ENCODE measurements at places on chromosomes 12 and 14.

GRCh38 chr14:94598816-94599655, 13.2 kb upstream of the SERPINA3 start:
- H3K4me3 ChIP-seq, result peak overlapping the region; percentile 95
- peak overlapping the region; percentile 73 for H3K27ac ChIP-seq
- no peaks in the 10 kb centered on the region for H3K27me3 ChIP-seq

GRCh38 chr12:103688376-103689063, 101.4 kb downstream of the STAB2 start:
- H3K4me1 ChIP-seq, result no peaks in the 10 kb centered on the region
- no peaks in the 10 kb centered on the region for H3K27me3 ChIP-seq
- no peak for DNase-seq
- H3K36me3 ChIP-seq, result no peaks in the 10 kb centered on the region
- no peak overlapping the region for H3K27ac ChIP-seq

GRCh38 chr14:54722791-54723432, 156.0 kb downstream of the SAMD4A start:
- H3K4me1 ChIP-seq, result peaks cover 59% of the 10 kb centered on the region
- no peak for DNase-seq
- no peaks in the 10 kb centered on the region for H3K27me3 ChIP-seq
- H3K36me3 ChIP-seq, result no peaks in the 10 kb centered on the region
- no peak overlapping the region for H3K27ac ChIP-seq

DNA sequence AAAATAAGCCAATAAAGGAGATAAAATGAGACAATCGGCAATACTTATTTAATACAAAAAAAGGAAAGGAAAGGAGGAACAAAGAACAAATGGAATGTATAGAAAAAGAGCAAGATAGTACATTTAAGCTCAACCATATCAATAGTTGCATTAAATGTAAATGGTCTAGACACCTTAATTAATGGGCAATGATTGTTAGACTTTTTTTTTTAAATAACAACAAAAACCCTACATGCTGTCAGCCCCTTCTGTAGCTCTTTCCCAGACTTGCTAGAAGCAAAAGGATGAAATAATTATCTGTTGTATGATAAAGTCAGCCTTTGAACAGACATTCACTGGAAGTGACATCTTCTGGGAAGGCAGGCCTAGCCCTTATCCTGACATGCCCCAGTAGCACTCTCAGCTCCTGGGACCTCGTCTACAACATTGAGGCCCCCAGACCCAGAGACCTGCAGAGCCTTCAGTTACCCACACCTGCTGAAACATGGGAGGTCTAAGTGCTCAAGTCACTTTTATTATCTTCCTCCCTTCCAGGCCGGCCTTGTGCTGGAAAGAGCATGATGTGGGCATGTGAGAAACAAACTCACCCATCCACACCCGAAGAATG, 13.4 kb downstream of the SIVA1 start:
- DNase-seq, result no peak
- H3K27ac ChIP-seq, result peak overlapping the region; percentile 79
- H3K36me3 ChIP-seq, result no peaks in the 10 kb centered on the region
- H3K4me1 ChIP-seq, result peaks cover 34% of the 10 kb centered on the region
- H3K4me3 ChIP-seq, result peak overlapping the region; percentile 54
- H3K27me3 ChIP-seq, result no peaks in the 10 kb centered on the region

DNA sequence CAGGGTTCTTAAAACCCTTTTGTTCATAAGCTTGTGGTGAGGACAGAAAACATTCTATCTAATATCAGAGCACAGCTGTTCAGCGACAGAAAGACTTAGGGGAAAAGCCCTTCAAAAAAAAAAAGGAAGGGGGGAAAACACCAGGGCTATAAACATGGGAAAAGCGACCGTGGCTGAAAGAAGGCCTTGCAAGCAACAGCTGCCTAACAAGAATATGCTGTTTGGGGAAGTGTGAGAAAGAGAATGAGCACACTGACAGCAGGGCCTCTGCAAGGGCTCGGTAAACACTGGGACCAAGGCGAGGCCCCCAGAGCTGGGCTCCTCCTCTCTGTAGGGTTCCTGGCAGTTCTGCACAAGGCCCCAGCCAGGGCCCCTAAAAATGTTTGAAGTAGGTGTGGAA, 27.4 kb upstream of the CCND2 start:
- no peaks in the 10 kb centered on the region for H3K4me1 ChIP-seq
- peaks cover 10% of the 10 kb centered on the region for H3K27me3 ChIP-seq
- H3K36me3 ChIP-seq, result no peaks in the 10 kb centered on the region
- DNase-seq, result no peak

GRCh38 chr14:53430870-53431269, 277.7 kb upstream of the DDHD1 start:
- no peaks in the 10 kb centered on the region for H3K27me3 ChIP-seq
- no peak for DNase-seq
- no peaks in the 10 kb centered on the region for H3K4me1 ChIP-seq
- H3K36me3 ChIP-seq, result no peaks in the 10 kb centered on the region
- no peak overlapping the region for H3K27ac ChIP-seq

GRCh38 chr12:70763666-70764065, 126.4 kb upstream of the PTPRB start:
- no peak overlapping the region for H3K4me3 ChIP-seq
- DNase-seq, result no peak
- H3K36me3 ChIP-seq, result no peaks in the 10 kb centered on the region
- H3K27ac ChIP-seq, result no peak overlapping the region

DNA sequence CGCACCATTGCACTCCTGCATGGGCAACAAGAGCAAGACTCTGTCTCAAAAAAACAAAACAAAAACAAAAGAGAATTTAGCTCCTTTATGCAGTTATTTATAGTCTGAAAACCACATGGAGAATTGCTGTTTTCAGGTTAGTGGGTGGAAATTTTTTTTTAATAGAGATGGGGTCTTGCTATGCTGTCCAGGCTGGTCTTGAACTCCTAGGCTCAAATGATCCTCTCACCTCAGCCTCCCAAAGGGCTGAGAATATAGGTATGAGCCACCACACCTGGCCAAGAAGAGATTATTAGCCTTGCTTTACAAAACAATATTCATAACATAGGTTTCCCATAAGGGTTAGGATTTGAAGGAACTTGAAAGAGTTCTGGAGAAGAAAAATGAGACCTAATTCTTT, 12.1 kb upstream of the SRP54 start:
- H3K27ac ChIP-seq, result no peak overlapping the region
- no peaks in the 10 kb centered on the region for H3K4me1 ChIP-seq
- no peak overlapping the region for H3K4me3 ChIP-seq
- no peaks in the 10 kb centered on the region for H3K27me3 ChIP-seq
- no peak for DNase-seq

DNA sequence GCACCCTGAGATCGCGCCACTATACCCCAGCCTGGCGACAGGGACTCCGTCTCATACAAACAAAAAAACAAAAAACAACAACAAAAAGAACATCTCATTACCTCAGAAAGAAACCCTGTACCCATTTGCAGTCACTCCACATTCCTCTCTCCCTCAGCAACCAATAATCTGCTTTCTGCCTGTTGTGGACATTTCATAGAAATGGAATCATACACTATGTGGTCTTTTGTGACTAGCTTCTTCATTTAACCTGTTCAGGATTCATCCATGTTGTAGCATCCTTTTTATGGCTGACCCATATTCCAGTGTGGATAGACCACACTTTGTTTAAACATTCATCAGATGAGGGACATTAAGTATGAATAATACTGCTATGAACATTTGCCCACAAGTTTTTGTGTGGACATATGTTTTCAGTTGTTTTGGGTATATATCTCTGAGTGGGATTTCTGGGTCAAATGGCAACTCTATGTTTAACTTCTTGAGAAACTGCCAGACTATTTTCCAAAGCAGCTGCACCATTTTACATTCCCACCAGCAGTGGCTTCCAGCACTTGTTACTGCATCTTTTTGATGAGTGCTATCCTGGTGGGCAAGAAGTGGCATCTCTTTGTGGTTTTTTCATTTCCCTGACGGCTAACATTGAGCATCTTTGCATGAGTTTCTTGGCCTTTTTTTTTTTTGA, 5.9 kb upstream of the RCOR1 start:
- H3K27me3 ChIP-seq, result no peaks in the 10 kb centered on the region
- H3K27ac ChIP-seq, result no peak overlapping the region
- H3K4me1 ChIP-seq, result no peaks in the 10 kb centered on the region
- H3K4me3 ChIP-seq, result no peak overlapping the region

DNA sequence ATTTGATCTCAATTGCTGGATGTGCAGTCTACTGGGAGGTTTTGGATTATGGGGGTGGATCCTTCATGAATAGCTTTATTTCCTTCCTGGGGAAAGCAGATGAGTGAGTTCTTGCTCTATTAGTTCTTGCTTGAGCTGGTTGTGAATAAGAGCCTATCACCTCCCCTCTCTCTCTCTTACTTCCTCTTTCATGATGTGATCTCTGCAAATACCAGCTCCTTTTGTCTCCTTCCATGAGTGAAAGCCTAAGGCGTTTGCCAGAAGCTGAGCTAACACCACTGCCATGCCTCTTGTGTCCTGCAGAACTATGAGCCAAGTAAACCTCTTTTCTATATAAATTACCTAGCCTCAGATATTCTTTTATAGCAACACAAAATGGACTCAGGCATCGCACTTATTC, 302.7 kb downstream of the CCER1 start:
- DNase-seq, result no peak
- H3K27ac ChIP-seq, result no peak overlapping the region
- H3K4me3 ChIP-seq, result no peak overlapping the region
- no peaks in the 10 kb centered on the region for H3K36me3 ChIP-seq
- no peaks in the 10 kb centered on the region for H3K4me1 ChIP-seq

- peak overlapping the region; percentile 8 for H3K27ac ChIP-seq
- peak overlapping the region; percentile 19 for H3K4me3 ChIP-seq
- H3K4me1 ChIP-seq, result no peaks in the 10 kb centered on the region
- H3K27me3 ChIP-seq, result no peaks in the 10 kb centered on the region
Observed at GRCh38 chr14:45249856-45250575, 3.0 kb downstream of the MIS18BP1 start.

GRCh38 chr14:28879573-28879996, 113.0 kb downstream of the FOXG1 start:
- no peak overlapping the region for H3K27ac ChIP-seq
- no peak for DNase-seq
- H3K4me1 ChIP-seq, result no peaks in the 10 kb centered on the region
- H3K27me3 ChIP-seq, result no peaks in the 10 kb centered on the region
- no peak overlapping the region for H3K4me3 ChIP-seq
- H3K36me3 ChIP-seq, result no peaks in the 10 kb centered on the region

DNA sequence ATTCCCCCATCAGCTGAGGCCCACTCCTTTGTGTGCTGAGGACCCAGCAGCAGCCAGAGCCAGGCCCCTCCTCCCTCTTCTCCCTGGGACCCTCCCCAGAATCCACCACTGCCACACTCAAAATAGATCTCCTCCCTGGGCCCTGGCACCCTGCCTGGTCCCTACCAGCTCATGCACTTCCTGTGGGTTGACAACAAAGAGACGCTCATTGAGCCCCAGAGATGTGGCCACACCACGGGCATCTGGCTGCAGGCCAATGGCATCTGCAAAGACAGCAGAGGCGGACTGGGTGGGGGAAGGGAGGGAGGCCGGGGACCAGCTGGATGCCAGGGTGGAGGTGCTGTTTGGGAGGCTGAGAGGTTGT, 16.0 kb upstream of the ENDOU start:
- no peaks in the 10 kb centered on the region for H3K27me3 ChIP-seq
- no peaks in the 10 kb centered on the region for H3K36me3 ChIP-seq

DNA sequence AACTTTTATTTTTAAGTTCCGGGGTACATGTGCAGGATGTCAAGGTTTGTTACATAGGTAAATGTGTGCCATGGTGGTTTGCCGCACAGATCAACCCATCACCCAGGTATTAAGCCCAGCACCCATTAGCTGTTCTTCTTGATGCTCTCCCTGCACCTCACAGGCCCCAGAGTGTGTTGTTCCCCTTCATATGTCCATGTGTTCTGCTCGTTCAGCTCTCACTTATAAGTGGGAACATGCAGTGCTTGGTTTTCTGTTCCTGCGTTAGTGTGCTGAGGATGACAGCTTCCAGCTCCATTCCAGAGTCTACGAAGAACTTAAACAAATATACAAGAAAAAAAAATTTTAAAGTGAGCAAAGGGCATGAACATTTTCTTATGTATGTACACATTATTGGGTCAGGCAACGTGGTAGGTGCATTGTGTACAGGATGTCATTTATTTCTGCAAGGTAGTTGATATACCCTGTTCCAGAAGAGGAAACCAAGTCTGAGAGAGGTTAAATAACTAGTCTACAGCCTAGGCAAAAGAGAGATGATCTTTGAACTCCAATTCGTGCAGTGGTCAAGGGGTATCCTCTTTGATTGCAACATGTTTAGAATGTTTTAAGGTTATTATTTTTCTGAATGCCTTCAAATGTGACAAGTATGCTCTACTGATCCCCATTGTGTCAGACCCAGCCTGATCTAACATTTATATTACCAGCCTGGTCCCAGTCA, 8.7 kb upstream of the PPM1A start:
- H3K4me3 ChIP-seq, result no peak overlapping the region
- H3K27ac ChIP-seq, result no peak overlapping the region
- DNase-seq, result no peak
- H3K4me1 ChIP-seq, result no peaks in the 10 kb centered on the region
- no peaks in the 10 kb centered on the region for H3K27me3 ChIP-seq

GRCh38 chr12:123937707-123938591, 34.7 kb downstream of the CCDC92 start:
- no peaks in the 10 kb centered on the region for H3K4me1 ChIP-seq
- no peak overlapping the region for H3K27ac ChIP-seq
- H3K36me3 ChIP-seq, result peaks cover 12% of the 10 kb centered on the region
- no peaks in the 10 kb centered on the region for H3K27me3 ChIP-seq
- no peak overlapping the region for H3K4me3 ChIP-seq

- H3K4me1 ChIP-seq, result no peaks in the 10 kb centered on the region
- DNase-seq, result no peak
- no peaks in the 10 kb centered on the region for H3K27me3 ChIP-seq
- no peak overlapping the region for H3K4me3 ChIP-seq
- H3K36me3 ChIP-seq, result no peaks in the 10 kb centered on the region
Observed at GRCh38 chr12:30882706-30883105, 43.8 kb upstream of the TSPAN11 start.

GRCh38 chr14:101047326-101047725, 143.8 kb upstream of the RTL1 start:
- H3K27me3 ChIP-seq, result no peaks in the 10 kb centered on the region
- no peaks in the 10 kb centered on the region for H3K4me1 ChIP-seq
- no peak overlapping the region for H3K27ac ChIP-seq
- peak; percentile 76 for DNase-seq
- no peak overlapping the region for H3K4me3 ChIP-seq

DNA sequence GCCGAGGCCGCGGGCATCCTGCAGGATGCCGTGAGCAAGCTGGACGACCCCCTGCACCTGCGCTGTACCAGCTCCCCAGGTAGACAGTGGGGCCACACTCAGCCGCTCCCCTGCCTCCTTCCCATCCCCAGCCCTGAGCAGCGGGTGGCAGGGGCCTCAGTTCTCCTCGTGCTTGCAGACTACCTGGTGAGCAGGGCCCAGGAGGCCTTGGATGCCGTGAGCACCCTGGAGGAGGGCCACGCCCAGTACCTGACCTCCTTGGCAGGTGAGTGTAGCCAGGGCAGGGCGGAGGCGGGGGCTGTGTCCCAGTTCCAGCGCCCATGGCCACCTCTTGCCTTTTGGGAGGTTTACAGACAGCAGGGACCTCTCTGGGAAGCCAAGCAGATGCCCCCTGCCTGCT, 22.9 kb downstream of the HIP1R start:
- H3K4me1 ChIP-seq, result peaks cover 34% of the 10 kb centered on the region
- H3K36me3 ChIP-seq, result peaks cover 20% of the 10 kb centered on the region

DNA sequence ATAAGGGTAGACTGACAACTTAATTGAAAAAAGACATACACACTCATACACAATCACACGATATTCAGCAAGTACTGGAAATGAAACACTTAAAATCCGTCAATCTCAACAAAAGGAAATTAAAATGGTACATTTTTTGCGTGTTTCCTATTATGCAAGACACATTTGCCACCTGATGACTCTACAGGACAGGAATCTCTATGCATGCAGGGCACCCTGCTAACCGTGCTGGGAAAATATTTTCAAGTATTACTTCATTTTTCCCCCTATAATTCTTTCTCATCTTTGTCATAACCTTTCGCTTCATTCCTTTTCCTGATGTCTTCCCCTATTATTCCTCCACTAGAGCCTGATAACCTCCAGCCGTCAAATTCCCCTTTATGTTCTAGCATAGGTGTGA, 150.2 kb downstream of the TMEM132D start:
- no peak overlapping the region for H3K27ac ChIP-seq
- no peak for DNase-seq
- no peaks in the 10 kb centered on the region for H3K36me3 ChIP-seq

Measured in liver (tissue), 10 donors.